Activated CD4-positive, CD25-positive, alpha-beta regulatory T cell treated with anti-CD3 and anti-CD28 coated beads, Interleukin-2, amount 50 U/mL, for 16 hours (primary cell): ENCODE measurements at places on chromosomes 3 and 15.

DNA sequence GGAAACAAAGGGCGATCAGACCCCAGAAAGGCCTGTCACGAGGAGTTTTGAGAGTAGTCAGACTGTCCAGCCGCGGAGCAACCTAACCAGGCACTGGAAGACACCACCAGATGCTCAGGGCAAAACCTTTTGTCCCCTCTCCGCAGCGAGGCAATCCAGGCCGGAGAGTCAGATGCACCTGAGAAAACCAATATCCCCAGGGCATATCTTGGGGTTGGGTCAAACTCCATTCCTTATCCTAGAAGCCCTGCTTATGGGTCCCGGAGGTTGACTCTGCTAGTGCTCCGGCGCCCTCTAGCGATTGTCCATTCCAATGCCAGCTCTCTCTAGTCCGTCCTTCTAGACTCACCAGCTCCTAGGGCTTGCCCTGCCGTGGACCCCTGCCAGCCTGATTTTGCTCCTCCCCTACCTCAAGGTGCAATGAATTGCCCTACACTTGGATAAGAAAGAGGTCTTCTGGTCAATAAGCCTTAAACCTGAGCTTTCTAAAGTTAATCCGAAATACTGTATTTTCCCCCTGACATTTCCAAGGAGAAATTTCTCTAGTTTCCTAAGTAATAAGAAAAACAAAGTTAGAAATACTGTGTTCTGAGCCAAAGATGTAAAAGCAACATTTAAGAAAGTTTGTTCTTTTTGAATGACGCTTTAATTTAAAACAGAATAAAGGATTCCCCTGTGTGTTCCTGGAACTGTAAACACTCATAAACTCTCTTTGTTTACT, 5.5 kb downstream of the CPNE4 start:
- DNase-seq = no peak

- DNase-seq = no peak
Measured at GRCh38 chr3:17945799-17946399, 203.5 kb upstream of the TBC1D5 start.

GRCh38 chr3:128178782-128179483, 25.7 kb downstream of the EEFSEC start:
- no peak for DNase-seq

DNA sequence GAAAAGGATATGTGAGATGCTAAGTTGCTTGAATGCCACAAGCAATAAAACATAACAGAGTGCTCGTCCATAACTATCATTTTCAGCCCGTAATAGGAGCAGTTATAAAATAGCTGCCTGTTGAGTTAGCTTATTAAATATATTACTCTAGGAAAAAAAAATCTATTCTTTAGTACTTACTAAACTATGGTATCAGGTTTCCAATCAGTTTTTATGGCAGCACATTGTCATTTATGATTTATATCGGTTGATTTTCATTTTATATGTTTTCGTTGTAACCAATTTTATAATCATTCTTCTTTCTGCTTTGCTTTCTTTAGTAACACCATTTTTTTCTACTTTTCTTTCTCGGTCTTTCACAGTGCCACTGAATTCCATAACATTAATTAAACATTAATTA, 51.9 kb downstream of the SEMA6D start:
- DNase-seq = no peak

- no peak for DNase-seq
Measured at GRCh38 chr3:151931171-151931570, 57.7 kb downstream of the SUCNR1 start.

- DNase-seq = no peak
Measured at GRCh38 chr3:147408188-147409100, 721 bp upstream of the ZIC1 start.

DNA sequence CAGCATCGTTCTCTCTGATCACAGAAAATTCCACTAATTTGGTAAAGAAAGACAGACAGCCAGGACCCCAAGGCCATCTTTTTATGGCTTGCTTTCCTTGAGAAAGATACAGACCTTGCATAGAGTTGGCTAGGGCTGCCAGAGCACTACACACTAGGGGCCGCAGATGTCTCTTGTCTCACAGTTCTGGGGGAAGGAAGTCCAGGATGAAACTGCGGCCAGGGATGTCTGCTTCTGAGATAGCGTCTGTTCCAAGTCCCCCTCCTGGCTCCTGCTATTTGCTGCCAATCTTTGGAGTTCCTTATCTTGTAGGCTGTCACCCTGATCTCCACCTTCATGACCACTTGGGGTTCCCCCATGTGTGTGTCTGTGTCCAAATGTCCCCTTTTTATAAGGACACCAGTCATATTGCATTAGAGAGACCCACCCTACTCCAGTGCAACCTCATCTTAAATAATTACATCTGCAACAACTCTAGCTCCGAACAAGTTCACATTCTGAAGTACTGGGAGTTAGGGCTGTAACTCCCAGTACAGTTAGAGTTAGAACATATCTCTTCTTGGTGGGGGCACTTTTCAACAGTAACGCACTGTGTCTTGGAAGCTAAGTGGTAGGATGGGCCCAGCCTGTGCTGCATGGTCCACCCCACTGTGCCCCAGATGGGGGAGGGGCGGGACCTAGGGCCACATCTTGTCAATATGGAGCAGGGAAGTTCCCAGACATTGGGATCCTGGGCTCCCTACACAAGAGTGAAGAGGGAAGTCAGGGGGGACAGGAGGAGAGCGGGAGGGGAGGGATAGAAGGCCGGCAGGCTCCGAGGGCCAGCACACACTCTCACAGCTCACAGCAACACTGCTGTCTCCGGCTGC, 42.2 kb downstream of the KLF15 start:
- no peak for DNase-seq

- DNase-seq = no peak
Measured at GRCh38 chr15:96342406-96343112, 12.1 kb downstream of the NR2F2 start.

GRCh38 chr3:158804441-158804840, 2.6 kb downstream of the MFSD1 start:
- no peak for DNase-seq

DNA sequence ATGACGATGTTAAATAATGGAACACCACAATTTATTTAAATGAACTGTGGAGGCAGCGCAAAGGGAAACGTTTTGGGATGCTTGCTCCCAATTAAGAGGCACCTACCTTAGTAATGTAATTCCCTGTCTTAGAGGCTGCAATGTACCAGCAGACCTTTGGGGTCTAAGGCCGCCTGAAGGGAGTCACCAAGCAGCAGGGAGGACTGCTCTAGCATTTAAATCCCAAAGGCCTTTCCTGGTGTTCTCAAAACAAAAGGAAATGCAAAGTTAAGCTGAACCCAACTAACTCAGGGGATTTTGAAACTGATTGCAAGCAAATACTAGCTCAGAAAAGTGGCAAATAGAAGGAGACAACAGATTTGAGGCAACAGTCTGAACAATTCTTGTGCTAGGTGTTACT, 510.8 kb downstream of the GABRG3 start:
- no peak for DNase-seq

GRCh38 chr3:194137506-194138474, 1.8 kb downstream of the HES1 start:
- DNase-seq = no peak

DNA sequence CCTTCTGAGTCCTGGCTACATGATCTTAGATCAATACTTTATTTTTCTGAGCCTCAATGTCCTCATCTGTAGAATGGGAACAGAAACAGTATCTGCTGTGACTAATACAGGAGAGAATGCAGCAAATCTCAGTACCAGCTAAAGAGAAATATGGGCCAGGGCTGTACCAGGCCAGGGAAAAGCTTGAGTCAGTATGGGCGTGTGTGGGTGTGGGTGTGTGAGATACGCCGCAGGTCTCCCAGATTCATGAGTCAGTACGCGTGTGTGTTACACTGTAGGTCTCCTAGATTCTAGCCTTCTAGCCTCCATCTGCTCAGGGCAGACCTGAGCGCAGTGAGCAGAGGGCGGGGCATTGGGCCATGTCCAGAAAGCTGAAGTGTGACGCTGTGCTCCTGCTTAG, 15.2 kb downstream of the GNAI2 start:
- DNase-seq = no peak

GRCh38 chr3:167750272-167750971, 14.9 kb downstream of the SERPINI1 start:
- DNase-seq = no peak

GRCh38 chr15:51121118-51121517, 26.4 kb upstream of the TNFAIP8L3 start:
- no peak for DNase-seq

- DNase-seq = no peak
Measured at GRCh38 chr15:78282324-78282723, 17.1 kb downstream of the SKIC8 start.
